ENCODE measurements at places on chromosomes 1 and 21.

DNA sequence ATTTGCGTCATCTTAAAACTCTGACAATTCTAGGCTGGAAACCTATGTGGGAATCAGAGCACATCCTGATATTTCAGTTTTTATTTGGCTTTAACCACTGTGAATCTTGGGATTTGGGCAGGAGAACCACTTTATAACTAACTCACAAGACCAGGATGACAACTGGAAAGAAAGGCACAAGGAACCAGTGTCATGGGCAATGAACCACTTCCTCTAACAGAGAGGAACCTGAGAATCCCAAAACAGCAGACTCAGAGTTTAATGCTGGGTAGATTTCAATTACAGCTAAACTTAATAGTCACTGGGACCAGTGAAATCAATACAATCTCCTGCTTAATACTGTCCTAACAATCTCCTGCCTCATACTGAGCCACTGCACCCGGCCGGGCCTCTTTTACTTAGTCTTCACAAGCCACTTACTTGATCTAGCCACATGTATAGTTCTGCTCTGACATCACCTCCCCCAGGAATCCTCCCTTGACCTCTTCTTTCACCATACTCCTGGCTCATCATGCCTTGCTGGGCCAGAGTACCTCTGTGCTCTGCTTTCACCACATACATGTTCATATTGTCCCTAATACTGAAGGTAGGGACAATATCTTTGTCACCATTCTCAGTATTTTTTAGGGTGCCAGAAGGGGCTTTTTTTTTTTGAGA lies 20.2 kb upstream of the SLFNL1 start:
- DNase-seq = no peak

GRCh38 chr1:68320349-68320748 lies 88.0 kb upstream of the WLS start:
- DNase-seq = no peak

DNA sequence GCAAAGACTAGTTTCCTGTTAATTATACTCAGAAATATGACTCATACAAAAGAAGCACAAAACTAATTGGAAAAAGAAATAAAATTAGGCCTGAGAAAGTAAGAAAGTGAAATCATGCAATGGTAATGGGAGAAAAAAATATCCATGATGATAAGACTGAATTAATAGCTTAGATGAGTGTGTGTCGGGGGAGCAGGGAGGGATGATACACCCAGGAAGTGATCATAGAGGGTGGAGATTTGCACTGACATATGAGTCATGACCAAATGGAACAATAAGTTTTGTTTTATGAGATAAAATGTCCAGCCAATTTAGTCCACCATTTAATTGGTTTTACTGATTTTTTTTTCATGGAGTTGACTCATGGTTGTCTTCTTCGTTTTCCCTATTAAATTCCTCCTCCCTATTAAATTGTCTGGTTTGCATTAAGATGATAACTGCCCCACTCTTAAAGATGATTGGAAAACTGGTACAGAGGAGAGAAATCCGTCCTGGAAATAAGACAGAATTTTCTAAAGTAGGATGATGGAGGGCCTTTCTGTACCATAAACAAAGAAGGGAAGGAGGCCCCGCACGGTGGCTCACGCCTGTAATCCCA lies 111.7 kb upstream of the KCNJ6 start:
- no peak for DNase-seq

DNA sequence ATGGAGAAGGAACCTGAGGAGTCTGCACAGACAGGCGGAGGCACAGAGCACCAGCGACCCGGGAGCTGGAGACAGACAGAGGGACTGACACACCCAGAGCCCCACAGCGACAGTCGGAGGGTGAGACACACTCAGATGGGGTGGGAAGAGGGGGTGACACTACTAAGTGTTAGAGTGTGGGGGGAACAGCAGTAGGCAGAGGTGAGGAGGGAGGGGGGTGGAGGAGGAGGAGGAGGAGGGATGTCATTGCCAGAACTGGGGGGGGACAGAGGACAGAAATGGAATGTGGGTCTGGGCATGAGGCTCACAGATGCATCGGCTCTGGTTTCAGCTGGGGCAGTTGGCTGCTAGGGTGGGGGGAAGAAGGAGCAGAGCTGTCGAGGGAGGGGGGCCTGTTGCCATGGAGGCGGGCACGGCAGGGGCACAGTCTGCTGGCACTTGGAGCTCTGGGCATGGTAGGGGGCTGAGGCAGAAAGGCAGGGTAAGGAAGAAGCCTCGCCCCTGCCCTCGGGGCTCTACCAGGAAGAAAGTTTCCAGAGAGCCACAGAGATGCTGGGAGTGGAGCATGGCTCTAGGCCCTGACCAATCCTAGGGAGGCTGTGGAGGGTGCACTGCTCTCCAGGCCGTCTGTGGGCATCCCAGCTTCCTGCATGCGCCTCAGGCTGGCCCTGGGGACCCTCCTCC lies 37.3 kb downstream of the AHDC1 start:
- DNase-seq = no peak

DNA sequence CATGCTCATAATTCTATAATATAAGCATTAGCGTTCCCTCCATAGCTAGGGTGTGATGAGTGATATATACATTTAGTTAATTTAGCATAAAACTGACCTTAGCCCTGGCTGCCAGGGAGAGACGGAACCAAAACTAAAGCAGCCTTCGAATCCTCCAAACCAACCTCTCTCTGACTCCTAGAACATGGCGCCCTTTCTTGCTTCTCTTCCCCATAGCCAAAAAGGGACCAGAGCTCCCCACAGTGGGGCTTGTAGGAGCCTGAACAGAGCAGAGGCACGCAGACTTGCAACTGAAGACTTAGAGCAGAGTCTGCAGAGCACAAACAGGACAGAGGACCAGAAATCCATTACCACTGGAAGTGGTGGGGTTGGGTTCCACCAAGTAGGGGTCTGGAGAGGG lies 17.7 kb downstream of the IRF2BP2 start:
- no peak for DNase-seq

GRCh38 chr1:246537441-246537840 lies 28.6 kb downstream of the TFB2M start:
- no peak for DNase-seq

DNA sequence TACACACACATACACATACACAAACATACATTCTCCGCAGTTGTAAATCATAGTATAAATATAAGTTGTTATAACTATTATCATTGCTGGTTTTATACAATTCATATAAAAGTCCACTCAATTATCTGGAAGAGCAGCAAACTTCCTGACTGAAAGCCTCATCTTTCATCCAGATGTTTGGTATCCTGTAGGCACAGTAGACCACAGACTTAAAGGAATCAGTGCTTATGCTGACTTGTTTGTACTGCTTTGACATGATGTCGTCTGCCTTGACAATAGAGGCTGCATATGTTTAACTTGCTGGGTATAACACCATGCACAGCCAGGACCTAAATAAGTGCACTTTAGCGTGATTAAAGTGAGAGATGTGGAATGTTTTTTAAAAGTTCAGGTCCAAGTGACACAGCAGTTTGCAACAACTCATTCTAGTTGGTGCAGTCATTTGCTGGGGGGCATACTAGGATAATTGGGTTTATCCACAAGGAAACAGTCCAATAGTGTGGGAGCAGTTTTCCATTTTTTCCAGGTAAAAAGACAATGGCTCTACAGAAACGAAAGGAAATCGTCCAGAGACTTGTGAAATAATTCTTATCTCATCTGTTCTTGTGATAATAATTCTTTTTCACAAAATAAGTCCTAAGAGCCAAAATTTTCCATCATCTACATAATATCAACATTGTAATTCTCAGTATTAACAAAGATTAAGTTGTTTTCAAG lies 110.3 kb upstream of the TSPAN2 start:
- no peak for DNase-seq

GRCh38 chr21:34907461-34908418 lies 141.4 kb downstream of the RUNX1 start:
- DNase-seq = no peak

- DNase-seq = no peak
Measured at GRCh38 chr1:6588893-6589520, 9.2 kb downstream of the ZBTB48 start.

GRCh38 chr1:235093013-235093695 lies 35.5 kb downstream of the TOMM20 start:
- no peak for DNase-seq

GRCh38 chr1:6989212-6990159 lies 204.2 kb downstream of the CAMTA1 start:
- DNase-seq = no peak

GRCh38 chr1:117541585-117541984 lies 64.3 kb upstream of the TENT5C start:
- no peak for DNase-seq

GRCh38 chr1:193185901-193186731 lies at the start of gene B3GALT2:
Gene B3GALT2 (minus strand): TSS chr1:193186613. CDS start chr1:193181562, 5,051 bp downstream.
- DNase-seq = peak; percentile 51

DNA sequence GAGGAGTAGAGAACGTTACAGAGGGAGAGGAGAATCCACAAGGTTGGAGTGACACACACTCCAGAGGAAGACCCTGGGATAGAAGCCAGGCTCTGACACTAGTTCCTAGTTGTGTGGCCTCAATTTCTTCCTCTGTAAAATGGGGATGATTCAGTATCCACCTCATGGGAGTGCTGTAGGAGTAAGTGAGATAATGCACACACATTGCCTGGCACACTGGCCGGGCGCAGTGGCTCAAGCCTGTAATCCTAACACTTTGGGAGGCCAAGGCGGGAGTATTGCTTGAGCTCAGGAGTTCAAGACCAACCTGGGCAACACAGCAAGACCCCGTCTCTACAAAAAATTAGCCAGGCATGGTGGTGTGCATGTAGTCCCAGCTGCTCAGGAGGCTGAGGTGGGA lies 8.9 kb downstream of the KIF17 start:
- DNase-seq = no peak

DNA sequence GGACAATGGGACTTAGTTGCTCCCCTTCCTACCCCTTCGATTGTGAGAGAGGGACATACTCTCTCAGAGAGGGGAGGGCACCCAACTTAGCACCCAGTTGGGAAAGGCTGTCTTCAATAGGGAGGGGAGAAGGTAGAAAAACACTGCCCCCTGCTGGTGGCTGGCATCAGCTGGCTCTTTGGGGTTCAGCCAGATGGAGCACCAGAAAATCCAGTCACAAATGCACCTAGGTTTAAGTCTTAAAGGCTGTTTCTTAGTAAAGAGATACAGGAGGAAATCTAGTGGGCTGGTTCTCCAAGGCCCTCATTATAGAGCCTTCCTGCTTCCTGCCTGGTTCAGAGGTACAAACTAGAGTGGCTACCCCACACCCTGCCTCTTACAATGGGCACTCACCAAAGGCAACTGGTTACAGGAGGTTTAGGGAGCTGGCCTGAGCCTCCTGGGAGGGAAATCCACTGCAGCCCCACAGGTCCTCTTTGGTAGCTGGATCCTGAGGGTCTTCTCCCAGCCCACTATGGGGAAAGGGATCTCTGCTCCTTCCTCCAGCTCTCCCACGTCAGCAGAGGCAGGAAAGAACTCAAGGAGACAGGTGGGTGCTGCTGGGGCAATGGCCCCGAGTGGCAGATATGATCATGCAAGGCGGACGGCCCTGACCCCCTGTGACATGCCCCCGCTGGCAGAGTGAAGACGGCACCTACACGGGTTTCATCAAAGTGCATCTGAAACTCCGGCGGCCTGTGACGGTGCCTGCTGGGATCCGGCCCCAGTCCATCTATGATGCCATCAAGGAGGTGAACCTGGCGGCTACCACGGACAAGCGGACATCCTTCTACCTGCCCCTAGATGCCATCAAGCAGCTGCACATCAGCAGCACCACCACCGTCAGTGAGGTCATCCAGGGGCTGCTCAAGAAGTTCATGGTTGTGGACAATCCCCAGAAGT lies 28.3 kb downstream of the EIF2D start:
- DNase-seq = peak; percentile 12

DNA sequence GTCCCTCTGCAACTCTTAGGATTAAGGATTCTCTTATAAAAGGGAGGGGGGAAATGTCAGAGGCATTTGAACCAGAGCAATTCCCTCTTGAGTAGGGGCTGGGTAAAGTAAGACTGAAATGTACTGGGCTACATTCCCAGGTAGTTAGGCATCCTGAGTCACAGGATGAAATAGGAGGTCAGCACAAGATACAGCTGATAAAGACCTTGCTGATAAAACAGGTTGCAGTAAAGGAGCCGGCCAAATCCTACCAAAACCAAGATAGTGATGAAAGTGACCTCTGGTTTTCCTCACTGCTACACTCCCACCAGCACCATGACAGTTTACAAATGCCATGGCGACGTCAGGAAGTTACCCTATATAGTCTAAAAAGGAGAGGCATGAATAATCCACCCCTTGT lies 14.3 kb upstream of the COX20 start:
- DNase-seq = no peak

GRCh38 chr1:68745451-68745850 lies 248.6 kb upstream of the DEPDC1 start:
- no peak for DNase-seq

DNA sequence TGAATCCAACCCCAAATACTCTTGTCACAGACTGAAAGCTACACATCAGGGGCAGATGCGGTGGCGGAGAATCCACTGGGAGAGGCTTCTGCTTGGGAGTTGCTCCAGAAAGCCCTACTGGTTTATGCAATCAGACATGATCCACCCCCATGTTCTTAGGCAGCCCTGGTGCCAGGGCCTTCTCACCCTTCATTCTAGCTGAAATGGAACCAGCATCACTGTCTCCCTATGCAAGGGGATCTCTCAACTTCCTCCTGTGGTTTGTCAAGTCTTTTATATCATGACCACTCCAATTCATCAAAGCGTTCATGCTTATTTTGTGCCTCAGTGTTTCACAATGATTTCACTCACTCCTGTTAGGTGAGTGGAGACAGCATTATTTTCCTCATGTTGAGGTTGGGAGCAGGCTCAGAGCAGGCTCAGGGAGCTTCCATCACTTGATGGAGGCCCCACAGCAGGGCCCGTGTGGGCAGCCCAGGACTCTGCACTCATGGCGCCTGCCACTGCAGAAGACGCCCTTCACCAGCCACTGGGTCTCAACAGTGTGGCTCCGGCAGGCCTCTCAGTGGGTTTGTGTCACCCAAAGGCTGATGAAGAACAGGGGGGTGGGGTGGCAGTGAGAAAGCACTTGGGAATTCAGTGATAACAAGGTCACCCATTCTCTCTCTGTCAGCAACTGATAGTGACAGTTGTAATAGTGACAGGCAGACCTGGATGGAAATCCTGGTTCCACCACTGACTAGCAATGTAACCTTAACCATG lies 67.1 kb downstream of the CD58 start:
- DNase-seq = no peak

DNA sequence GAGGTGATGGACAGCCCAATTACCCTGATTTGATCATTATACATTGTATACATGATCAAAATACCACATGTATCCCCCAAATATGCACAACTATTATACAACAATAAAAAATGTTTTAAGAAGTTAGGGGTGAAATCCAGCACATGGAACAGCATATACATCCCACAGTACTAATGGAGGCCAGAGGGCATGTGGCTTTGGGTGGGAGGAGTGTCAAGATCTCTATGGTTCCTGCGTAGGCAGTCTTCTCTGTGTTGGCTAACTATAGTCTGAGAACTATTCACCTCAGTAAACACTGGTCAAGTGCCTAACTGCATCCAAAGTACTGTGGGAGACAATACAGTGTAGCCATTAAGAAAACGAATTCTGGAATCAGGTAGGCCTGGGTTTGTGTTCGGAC lies 74.1 kb downstream of the GADD45A start:
- DNase-seq = no peak

GRCh38 chr1:233668725-233669294 lies 54.9 kb downstream of the KCNK1 start:
- DNase-seq = no peak

- no peak for DNase-seq
Measured at GRCh38 chr21:27622631-27623030, 655.7 kb upstream of the ADAMTS5 start.

GRCh38 chr1:24289937-24290595 lies 29.1 kb upstream of the GRHL3 start:
- DNase-seq = no peak

All from NCI-H748 treated with DMSO at 0.1 percent for 48 hours (cell line).